ENCODE measurements at places on chromosomes 11 and 22.

GRCh38 chr22:26162926-26163325 lies 6.3 kb upstream of the SEZ6L start:
- DNase-seq = no peak

DNA sequence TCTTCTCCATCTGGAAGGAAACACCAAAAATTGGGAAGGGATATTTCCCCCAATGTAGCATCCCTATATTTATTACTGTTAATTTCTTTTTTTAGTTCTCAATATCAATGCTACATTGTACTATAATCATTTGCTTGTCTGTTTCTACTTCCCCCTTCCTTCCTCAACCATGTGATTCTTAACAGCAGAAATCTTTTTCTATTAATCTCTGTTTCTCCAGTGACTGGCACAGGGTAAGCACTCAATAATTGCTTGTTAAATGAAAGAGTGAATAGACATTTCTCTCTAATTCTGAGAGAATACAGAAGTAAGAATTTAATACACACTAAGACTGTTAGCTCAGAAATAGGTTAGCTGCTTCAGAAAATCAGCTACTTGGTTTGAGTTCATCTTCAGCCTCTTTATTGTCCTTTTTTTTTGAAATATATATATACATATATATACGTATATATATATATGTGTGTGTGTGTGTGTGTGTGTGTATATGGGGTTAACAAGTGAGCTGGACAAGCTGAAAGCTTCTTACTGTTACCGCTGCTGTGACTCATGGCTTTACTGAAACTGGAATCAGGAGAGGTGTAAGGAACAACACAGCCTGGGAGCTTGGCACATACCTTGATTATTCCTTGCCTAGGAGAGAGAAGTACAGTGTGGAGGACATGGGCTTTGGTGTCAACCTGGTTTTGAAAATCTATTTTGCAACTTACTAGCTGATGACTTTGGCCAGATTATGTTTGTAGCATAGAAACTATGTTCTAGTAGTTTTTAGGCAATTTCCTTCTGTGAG lies 26.2 kb upstream of the PDE3B start:
- DNase-seq = no peak

DNA sequence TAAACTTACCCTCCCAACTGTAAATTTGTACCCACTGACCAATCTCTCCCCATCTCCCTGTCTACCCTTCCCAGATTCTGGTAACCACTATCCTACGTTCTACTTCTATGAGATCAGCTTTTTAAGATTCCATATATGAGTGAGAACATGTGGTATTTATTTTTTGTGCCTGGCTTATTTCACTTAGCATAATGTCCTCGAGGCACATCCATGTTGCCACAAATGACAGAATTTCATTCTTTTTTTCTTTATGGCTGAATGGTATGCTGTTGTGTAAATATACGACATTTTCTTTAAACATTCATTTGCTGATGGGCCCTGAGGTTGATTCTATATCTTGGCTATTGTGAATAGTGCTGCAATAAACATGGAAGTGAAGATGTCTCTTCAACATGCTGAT lies 74.7 kb upstream of the RRM1 start:
- peak; percentile 21 for DNase-seq

GRCh38 chr22:21707677-21708076 lies 27.9 kb downstream of the YPEL1 start:
- DNase-seq = no peak

DNA sequence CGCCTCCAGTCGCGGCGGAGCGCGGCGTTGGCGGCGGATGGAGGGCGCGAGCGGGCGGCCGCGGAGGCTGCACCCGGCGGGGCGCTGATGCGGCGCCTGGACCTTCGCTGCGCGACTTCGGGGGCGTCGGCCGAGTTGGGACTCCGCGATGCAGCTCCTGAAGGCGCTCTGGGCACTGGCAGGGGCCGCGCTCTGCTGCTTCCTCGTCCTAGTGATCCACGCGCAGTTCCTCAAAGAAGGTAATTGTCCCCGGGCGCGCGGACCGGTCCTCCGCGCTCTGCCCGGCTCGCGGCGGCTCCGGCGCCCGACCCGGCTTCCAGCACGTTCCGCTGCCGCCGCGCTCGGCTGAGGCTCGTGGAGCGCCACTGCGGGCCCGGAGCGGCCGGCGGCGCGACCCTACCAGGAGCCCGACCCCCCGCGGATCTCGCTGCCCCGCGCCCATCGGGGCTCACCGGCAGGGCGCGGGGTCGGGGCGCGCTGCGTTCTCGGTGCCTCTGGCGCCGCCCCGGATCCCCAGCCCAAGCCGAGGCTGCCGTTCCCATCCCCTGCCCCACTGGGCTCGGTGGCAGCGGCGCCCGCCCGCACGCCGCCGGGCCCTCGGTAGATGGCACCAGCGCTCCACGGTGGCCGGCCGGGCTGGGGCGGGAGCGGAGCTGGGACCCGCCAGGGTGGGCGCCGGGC lies 1251.2 kb downstream of the BRD1 start:
- no peak for DNase-seq

GRCh38 chr11:128305588-128305987 lies 281.8 kb downstream of the ETS1 start:
- no peak for DNase-seq

- DNase-seq = no peak
These were observed 26.6 kb upstream of the SCN3B start for GRCh38 chr11:123681030-123681429.

GRCh38 chr11:134949121-134950090 lies 537.4 kb upstream of the B3GAT1 start:
- DNase-seq = peak; percentile 96

DNA sequence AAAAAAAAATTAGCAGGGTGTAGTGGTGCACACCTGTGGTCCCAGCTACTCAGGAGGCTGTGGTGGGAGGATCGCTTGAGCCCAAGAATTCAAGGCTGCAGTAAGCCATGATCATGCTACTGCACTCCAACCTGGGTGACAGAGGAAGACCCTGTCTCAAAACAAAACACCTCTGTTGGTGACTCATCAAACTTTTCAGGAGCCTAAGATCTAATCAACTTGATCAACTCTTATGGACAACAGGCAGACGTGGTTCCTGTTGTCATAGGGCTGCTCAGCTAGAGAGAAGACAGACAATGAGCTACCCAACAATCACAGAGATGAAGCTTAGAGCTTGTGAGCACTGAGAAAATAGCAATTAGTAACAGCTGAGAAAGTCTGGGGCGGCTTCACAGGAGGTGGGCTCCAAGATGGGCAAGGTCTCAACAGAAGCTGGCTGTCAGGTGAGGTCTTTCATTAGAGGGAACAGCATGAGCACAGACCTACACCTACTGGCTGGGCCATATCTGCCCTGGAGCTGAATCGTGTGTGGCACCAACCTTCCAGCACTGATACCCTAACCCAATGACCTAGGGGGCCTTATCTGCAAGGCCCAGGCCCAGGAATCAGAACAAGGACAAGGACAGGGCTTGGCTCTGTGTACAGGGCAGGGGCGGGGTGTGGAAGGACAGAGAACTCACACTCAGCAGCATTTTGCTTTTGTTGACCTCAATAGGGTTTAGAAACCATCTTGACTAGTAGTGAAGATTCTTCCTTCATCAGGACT lies 7.2 kb upstream of the UCP3 start:
- DNase-seq = no peak

DNA sequence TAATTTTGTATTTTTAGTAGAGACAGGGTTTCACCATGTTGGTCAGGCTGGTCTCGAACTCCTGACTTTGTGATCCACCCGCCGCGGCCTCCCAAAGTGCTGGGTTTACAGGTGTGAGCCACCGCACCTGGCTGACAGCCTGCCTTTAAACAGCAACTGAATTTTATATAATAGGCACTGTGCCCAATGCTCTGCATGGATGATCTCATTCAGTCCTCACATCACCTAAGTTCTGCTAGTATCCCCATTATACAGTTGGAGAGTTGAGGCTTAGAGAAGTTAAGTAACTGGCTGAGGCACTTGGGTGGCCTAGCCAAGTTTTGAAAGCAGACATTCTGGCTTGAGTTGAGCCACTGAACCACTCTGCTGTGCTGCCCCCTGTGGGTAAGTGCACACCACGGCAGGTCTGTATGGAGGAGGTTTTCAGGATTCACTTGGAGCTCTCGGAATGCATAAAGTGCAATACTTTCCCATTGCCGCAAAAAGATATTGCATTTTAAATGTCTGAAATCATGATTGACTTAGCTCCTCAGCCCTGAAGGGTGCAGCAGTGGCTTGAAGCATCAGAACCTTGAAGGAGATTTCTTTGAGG lies 112.4 kb downstream of the LDLRAD3 start:
- DNase-seq = peak; percentile 34

DNA sequence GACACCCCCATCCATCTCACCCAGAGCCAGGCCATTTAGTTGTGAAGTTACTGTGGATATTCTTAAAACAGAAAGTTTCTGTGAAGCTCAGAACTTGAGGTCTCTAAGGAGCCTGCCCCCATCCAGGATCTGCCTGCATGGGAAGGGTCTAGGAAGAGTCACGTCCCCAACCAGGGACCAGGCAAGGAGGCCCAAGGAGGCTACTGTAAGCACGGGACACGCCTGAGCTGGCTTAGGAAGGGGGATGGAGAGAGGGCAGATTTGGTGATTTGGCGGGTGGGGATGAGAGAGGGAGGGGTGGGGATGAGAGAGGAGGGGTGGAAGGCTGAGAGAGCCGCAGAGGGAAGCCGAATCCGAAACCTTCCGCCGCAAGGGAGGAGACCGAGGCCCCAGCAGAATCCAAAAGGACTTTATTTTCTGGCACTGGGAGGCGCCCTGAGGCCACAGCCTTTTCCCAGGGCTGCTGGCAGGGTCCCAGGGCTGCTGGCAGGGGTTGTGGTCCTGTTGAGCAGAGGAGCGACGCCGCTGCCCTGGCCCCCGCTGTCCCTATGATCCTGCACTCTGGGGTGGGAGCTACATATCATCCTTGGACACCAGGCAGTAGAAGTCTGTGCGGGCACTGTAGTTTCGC lies 9.4 kb downstream of the SIGIRR start:
- no peak for DNase-seq

- no peak for DNase-seq
These were observed 128.1 kb upstream of the E2F8 start for GRCh38 chr11:19368726-19369375.

GRCh38 chr11:66529655-66530054 lies 16.2 kb downstream of the ZDHHC24 start:
- no peak for DNase-seq

GRCh38 chr11:117743121-117743815 lies 53.7 kb downstream of the DSCAML1 start:
- peak; percentile 12 for DNase-seq

GRCh38 chr11:128707681-128708080 lies 13.8 kb downstream of the FLI1 start:
- peak; percentile 75 for DNase-seq

DNA sequence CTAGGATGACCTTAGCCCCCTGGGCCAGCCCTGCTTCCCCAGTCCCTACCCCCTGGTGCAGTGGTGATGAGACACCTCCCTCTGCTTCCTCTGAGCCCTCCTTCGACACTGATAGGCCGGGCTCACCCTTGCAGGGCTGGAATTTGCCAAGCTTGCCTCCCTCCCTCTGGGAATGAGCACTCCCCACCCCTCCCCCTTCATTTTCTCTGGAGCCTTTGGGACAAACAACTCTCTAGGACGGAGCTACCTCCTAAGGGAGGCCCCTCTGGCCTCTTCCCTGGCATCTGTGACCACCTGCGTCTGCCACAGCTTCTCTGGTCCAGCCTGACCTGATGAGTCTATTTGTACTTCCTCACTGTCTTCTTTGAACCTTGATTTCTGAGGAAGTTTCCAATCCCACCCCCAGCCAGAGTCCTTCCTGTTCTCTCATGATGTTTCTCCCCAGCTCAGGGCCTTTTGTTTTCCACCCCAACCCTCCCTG lies 53.3 kb upstream of the ADA2 start:
- DNase-seq = no peak

DNA sequence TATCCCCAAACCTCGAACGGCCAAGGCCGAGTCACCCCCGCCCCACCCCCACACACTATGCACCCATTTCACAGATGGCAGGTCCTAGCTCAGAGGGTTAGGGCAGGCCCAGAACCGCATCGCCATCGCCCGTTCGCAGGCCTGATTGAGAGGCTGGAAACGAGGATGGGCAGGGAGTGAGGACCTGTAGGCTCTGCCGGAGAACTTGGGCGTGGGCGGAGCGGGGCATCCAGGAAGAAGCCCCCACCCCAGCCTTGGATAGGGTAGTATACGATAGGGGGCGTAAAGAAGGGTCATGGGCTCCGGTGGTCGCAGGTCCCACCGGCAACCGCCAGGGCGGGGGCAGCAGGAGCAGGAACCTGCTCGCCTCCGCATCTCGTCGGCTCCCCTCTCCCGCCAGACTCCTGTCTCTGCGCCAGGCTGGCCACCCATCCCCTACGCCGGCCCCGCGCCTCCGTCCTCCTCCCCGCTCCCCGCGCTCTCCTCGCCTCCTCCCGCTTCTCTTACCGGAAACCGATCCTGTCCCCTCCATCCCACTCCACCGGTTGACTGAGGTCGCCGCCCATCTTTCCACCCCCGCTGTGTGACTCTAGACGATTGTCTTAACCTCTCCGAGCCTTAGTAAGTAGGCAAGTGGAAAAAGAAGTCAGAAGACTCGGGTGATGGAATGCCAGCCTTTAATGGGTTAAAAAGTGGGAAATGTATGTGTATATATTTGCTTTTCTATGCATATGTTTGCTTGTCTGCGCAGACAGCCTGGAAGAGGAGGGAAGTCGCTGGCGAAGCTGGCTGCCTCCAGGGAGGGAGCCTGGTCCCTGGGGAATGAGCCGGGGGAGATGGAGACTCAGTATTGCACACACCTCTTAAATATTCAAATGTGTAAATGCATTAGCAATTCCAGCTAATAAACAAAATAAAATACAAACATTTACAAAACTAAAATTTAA lies 52.8 kb downstream of the CYTH4 start:
- DNase-seq = no peak

- DNase-seq = no peak
These were observed 258.3 kb upstream of the ANO3 start for GRCh38 chr11:26073646-26074045.

GRCh38 chr11:99383648-99384245 lies 363.0 kb downstream of the CNTN5 start:
- no peak for DNase-seq

DNA sequence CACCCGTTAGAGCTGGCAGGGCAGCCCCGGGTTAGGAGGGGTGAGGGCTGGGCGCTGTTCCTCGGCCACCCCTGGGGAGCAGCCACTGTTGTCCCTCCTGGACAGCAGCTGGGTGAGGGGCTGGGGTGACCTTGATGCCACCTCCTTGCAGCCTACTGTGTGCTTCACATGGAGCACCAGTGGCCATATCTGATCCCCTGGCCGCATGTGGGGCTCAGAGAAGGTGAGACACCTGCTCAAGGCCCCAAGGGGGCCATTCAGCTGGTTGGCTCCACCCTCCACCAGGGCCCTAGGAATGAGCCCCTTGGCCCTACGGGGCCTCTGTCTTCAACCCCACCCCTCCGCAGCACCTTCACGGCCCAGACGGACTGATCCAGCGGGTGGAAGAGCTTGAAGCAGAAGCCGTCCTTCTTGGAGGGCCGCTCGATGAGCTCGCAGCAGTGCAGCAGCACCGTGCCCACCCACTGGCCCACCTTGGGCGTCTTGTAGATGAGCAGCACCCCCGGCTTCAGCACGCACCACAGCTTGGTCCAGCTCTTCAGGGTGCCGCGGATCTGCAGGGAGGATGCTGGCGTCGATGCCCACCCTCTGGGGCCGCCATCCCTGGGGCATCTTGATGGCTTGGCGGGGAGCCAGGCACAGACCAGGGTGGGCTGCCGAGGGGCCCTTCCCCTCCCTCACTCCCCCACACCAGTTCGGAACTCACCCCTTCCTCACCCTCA lies 44.9 kb downstream of the OSBPL5 start:
- no peak for DNase-seq

All from M059J (cell line).